CD4-positive, alpha-beta T cell treated with Interleukin-10 for 1 hour (primary cell): ENCODE measurements at places on chromosomes 7 and 10.

DNA sequence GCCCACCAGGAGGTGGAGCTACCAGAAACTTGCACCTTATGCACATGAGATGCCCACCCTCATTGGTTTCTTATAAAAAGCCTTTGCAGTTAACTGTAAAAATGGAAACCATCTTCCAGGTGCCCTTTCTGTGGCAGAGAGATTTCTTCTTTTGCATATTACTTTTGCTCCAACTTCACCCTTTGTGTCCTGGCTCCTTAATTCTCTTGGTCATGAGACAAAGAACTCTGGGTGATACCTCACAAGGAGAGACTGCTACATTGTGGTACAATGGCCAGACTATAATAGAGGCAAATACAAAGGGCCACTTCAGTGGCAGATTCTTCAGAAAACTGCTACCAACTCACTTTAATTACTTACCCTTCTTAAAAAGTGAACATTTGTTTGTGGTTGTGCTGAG lies 76.4 kb upstream of the PTER start:
- no peak for DNase-seq

GRCh38 chr7:37921876-37922275 lies 1.4 kb downstream of the EPDR1 start:
- no peak for DNase-seq

DNA sequence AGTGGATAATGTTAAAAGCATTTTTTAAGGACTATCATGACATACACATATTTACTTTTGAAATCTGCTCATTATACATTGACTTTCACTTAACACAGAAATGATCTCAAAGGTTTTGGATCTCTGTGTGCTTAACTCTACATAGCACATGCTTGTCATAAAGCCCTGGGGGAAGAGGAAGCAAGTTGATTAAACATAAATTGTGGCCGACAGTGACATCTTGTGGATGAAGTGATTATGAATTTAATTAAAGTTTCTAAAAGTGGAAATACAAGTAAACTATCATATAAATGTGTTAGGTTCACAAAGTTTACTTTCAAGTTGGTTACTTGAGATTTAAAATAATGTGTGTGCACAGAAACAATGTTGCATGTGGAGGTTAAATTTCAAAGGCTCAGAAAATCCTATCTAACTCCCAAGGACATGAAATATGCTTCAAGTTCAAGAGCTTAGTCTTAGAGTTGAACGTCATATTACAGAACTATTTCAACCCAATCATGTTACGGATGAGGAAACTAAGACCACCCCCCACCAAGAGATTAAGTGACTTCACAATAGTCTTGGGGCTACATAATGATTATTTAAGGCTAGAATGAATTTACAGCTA lies 1247.8 kb downstream of the GATA3 start:
- DNase-seq: peak; percentile 58

DNA sequence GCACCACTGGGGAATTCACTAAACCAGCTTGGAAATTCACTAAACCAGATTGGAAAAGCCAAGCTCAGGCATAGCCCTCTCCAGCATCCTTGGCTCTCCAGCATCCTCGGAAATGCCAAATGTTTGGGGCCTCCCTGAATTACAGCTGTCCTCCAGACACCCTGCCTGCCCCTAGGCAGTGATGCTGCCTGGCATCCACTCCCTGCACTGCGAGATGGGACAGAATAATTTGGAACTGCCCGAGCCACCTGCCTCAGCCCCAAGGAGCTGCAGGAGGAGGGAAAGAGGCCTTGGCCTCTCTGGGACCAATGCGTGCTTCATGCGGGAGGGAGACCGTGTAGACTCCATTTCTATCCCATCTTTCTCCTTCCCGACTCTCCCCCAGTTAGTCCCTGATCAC lies 64.3 kb downstream of the INSIG1 start:
- no peak for DNase-seq

DNA sequence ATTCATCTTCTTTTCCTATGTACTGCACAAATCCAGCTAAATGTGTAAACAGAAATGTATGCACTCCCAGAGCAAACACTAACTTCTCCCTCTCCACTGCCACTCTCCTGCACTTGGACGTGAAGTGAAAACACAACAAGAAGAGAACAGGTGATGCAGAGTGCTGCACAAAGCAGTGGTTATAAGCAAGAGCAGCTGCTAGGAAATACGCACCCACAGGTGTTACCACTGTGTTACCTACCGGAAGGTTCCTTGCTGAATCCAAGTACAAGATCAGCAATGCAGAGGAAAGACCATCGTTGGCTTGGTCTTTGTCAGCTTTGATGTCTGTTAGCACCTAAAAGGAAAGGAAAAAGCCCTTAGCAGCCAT lies 54.6 kb upstream of the NCAPG2 start:
- no peak for DNase-seq

DNA sequence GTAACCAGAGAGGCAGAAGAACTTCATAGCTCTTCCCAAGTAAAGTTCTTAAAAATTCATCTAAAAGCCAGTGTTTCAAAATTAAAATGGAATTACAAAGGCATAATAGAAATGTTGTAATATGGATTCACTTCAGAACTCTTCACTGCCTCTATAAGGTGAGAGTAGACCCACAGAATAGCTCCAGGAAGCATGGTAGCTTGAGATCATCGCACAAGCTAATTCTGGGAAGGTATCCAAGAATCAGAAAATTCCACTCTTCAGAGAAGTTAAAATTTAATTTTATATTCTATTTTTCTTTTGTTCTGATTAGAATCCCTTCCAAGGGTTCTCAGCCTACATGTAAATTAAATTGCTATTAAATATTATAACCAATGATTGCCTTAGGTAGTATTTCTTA lies 1.5 kb upstream of the DHX32 start:
- no peak for DNase-seq

GRCh38 chr7:31679574-31680305 lies 7.3 kb upstream of the PPP1R17 start:
- no peak for DNase-seq

GRCh38 chr7:85733169-85733915 lies 546.5 kb upstream of the SEMA3D start:
- DNase-seq: no peak

DNA sequence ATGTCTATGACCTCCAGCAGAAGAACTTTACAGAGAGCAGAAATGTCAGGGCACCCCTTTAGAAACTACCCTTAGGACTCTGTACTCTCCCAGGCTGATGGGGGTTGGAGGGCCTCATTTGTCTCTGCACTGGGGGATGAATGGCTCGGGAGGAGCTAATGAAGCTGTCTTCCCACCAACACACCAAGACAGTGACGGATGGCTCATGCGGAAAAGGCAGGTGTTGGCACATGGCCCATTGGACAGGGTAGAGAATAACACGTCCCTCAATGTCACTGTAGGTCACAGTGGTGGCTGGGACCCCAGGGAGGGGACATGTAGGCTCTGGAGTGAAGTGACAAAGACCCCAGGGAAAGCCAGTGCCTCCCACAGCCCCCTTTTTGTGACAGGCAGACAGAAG lies 64.0 kb upstream of the PCBD1 start:
- DNase-seq: no peak

DNA sequence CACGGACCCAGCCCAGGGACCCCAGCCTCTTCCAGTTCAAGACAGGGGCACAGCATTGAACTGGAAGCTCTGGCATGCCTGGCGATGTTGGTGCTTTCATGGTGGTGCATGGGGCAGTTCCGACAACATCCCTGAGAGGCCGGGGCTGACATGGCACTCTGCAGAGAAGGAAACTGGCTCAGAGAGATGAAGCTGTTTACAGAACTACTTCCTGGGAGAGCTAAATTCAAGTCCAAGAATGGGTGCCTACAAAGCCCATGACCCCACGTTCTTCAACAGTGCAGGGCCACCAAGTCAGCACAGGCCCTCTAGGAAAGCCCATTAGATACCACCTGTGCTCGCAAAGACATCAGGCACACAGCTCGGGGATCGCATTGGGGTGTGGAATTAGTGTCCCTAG lies 470.9 kb upstream of the MGMT start:
- no peak for DNase-seq

- no peak for DNase-seq
Observed at GRCh38 chr7:20132585-20132984, 84.6 kb downstream of the MACC1 start.

GRCh38 chr7:36360244-36360643 lies 29.4 kb upstream of the ANLN start:
- DNase-seq: no peak

- no peak for DNase-seq
Observed at GRCh38 chr7:110281362-110281761, 809.6 kb upstream of the LRRN3 start.

- DNase-seq: peak; percentile 25
Observed at GRCh38 chr7:24572393-24572996, 757 bp upstream of the PALS2 start.
